ENCODE measurements at places on chromosomes 2 and 18.

GRCh38 chr18:8945514-8945913 is 157.0 kb upstream of the NDUFV2 start:
- H3K27me3 ChIP-seq, result no peaks in the 10 kb centered on the region
- no peak overlapping the region for H3K4me3 ChIP-seq
- peaks cover 1% of the 10 kb centered on the region for H3K4me1 ChIP-seq
- H3K27ac ChIP-seq, result no peak overlapping the region
- H3K36me3 ChIP-seq, result no peaks in the 10 kb centered on the region

DNA sequence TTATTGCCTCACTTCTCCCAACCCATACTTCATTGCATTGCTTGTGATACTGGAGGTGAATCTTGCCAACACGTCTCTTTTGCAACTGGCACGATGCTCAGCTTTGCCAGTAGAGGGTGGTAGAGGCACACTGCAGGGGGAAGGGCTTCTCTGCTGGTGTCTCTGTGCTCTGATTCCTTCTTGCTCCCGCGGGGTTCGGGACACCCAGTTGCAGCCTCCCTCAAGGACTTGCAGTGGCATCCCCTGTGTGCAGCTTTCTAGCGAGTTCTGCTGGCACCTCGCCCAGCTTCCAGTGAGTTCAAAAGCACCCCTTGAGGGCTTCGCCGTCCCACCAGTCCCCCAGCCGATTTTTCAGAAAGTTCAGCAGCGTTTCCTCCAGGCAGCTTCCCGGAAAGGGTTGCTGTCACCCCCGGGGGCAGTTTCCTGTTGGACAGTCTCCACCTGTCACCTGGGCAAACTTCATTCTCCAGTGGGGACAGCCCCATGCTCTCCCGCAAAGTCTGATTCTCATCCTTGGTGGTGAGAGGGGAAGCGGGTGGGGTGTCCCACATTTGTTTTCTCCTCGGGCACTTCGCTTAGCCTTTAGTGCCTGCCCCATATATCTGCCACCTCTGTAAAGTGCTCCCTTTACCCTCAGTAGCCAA is 35.4 kb upstream of the EN1 start:
- no peak for DNase-seq
- H3K27me3 ChIP-seq, result no peaks in the 10 kb centered on the region
- H3K4me1 ChIP-seq, result peaks cover 1% of the 10 kb centered on the region
- H3K36me3 ChIP-seq, result no peaks in the 10 kb centered on the region

GRCh38 chr2:108612153-108612513 is 77.9 kb downstream of the LIMS1 start:
- no peak for DNase-seq
- H3K27ac ChIP-seq, result no peak overlapping the region
- no peak overlapping the region for H3K4me3 ChIP-seq
- no peaks in the 10 kb centered on the region for H3K27me3 ChIP-seq

DNA sequence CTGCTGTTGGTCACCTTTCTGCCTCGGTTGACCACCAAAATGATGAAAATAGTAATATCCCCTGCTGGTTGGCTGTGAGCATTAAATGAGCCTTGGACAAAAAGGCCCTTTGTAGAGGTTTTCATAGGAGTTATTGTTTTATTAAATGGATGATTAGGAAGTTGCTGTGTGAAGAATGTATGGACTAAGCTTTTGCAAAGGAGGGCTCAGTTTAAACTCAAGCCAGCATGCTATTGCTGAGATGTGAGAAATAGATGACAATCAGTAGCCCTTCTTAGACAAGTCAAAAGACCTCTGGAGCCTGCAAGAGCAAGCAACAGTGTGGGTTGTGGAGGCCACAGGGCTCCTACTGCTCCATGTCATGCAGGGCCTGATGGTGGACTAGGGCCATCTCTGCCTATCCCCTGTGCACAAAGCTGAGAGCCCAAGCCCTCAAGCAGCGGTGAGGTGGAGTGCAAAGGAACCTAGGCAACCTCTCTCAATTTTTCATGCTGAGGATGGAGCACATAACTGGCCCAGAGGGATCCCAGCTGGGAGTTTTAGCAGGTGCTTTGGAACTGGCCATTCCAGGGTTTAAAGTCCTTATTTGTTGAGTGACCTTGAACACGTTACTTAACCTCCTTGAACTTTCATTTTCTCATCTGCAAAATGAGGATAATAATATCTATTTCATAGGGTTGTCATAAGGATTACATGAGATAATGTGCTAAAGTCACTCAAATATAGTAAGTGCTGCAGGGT is 37.1 kb downstream of the FOSL2 start:
- no peak overlapping the region for H3K4me3 ChIP-seq
- H3K27ac ChIP-seq, result no peak overlapping the region
- H3K36me3 ChIP-seq, result no peaks in the 10 kb centered on the region

DNA sequence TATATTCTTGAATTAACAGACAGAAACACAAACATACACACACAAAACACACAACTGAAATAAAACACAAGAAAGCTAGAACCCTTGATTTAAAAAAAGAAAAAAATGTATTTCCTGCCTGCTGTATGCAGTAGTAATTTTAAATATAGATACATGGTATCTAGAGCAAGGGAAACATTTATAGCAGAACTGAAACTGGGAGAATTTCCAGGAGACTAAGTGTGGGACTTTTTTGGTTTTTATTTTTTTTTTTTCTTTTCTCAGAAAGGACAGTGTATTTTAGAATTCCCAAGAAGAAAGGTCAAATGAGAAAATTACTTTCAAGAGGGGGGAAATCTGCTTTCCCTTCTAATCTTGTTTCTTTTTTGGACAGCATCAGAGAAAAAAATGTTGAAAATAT is 558.9 kb upstream of the PKDCC start:
- no peak for DNase-seq
- H3K27ac ChIP-seq, result no peak overlapping the region
- H3K27me3 ChIP-seq, result no peaks in the 10 kb centered on the region
- H3K4me3 ChIP-seq, result no peak overlapping the region
- no peaks in the 10 kb centered on the region for H3K36me3 ChIP-seq

GRCh38 chr2:183179156-183179555 is 54.9 kb downstream of the NUP35 start:
- no peak overlapping the region for H3K4me3 ChIP-seq
- H3K27ac ChIP-seq, result no peak overlapping the region
- H3K27me3 ChIP-seq, result no peaks in the 10 kb centered on the region
- no peaks in the 10 kb centered on the region for H3K4me1 ChIP-seq
- peaks cover 8% of the 10 kb centered on the region for H3K36me3 ChIP-seq
- DNase-seq, result no peak

GRCh38 chr2:30758191-30758651 is 49.0 kb downstream of the CAPN13 start:
- H3K4me3 ChIP-seq, result no peak overlapping the region
- H3K27ac ChIP-seq, result no peak overlapping the region
- H3K4me1 ChIP-seq, result no peaks in the 10 kb centered on the region

- H3K27me3 ChIP-seq, result no peaks in the 10 kb centered on the region
- no peak overlapping the region for H3K4me3 ChIP-seq
- no peak overlapping the region for H3K27ac ChIP-seq
- peaks cover 3% of the 10 kb centered on the region for H3K4me1 ChIP-seq
- no peaks in the 10 kb centered on the region for H3K36me3 ChIP-seq
- DNase-seq, result no peak
These were observed 121.5 kb upstream of the SPATS2L start for GRCh38 chr2:200184748-200185627.

- no peak overlapping the region for H3K4me3 ChIP-seq
- DNase-seq, result no peak
- H3K27ac ChIP-seq, result no peak overlapping the region
- H3K4me1 ChIP-seq, result no peaks in the 10 kb centered on the region
- H3K36me3 ChIP-seq, result no peaks in the 10 kb centered on the region
- H3K27me3 ChIP-seq, result no peaks in the 10 kb centered on the region
These were observed 60.7 kb downstream of the ACVR1 start for GRCh38 chr2:157815421-157815820.

- H3K4me1 ChIP-seq, result no peaks in the 10 kb centered on the region
- no peaks in the 10 kb centered on the region for H3K36me3 ChIP-seq
- no peak for DNase-seq
- no peak overlapping the region for H3K27ac ChIP-seq
These were observed 49.9 kb upstream of the RBBP8 start for GRCh38 chr18:22883179-22883578.

- DNase-seq, result no peak
- H3K27ac ChIP-seq, result no peak overlapping the region
- H3K27me3 ChIP-seq, result no peaks in the 10 kb centered on the region
- no peaks in the 10 kb centered on the region for H3K4me1 ChIP-seq
- no peak overlapping the region for H3K4me3 ChIP-seq
These were observed 44.1 kb downstream of the EVA1A start for GRCh38 chr2:75516378-75517360.

DNA sequence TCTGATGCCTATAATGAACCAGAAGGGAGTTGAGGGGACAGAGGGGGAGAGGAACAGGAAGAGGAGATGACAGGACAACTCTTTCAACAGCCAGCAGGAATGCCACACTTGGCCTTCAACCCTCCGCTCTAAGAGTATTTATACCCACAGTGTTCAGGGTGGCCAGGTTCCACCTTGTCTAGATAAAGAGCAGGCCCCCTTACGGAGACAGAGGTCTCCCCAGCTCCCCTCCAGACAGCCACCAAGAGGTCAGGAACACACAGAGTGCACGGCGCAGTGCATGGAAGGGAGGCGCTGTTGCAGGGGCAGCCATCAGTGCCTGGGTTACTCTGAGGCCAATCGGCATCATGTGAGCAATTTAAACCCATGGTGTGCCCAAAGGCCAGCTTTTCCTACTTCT is 176.9 kb downstream of the SMAD7 start:
- H3K27ac ChIP-seq, result no peak overlapping the region
- H3K4me1 ChIP-seq, result no peaks in the 10 kb centered on the region
- no peaks in the 10 kb centered on the region for H3K36me3 ChIP-seq
- H3K4me3 ChIP-seq, result no peak overlapping the region

- H3K36me3 ChIP-seq, result no peaks in the 10 kb centered on the region
- H3K4me1 ChIP-seq, result no peaks in the 10 kb centered on the region
- no peak for DNase-seq
- no peak overlapping the region for H3K4me3 ChIP-seq
- no peak overlapping the region for H3K27ac ChIP-seq
- H3K27me3 ChIP-seq, result no peaks in the 10 kb centered on the region
These were observed 142.0 kb downstream of the PRKCE start for GRCh38 chr2:45793305-45793962.

GRCh38 chr2:110688594-110689091 is 10.8 kb upstream of the BUB1 start:
- H3K4me1 ChIP-seq, result peaks cover 8% of the 10 kb centered on the region
- no peak overlapping the region for H3K4me3 ChIP-seq
- H3K36me3 ChIP-seq, result no peaks in the 10 kb centered on the region
- DNase-seq, result peak; percentile 98
- H3K27me3 ChIP-seq, result peaks cover 1% of the 10 kb centered on the region
- H3K27ac ChIP-seq, result no peak overlapping the region

DNA sequence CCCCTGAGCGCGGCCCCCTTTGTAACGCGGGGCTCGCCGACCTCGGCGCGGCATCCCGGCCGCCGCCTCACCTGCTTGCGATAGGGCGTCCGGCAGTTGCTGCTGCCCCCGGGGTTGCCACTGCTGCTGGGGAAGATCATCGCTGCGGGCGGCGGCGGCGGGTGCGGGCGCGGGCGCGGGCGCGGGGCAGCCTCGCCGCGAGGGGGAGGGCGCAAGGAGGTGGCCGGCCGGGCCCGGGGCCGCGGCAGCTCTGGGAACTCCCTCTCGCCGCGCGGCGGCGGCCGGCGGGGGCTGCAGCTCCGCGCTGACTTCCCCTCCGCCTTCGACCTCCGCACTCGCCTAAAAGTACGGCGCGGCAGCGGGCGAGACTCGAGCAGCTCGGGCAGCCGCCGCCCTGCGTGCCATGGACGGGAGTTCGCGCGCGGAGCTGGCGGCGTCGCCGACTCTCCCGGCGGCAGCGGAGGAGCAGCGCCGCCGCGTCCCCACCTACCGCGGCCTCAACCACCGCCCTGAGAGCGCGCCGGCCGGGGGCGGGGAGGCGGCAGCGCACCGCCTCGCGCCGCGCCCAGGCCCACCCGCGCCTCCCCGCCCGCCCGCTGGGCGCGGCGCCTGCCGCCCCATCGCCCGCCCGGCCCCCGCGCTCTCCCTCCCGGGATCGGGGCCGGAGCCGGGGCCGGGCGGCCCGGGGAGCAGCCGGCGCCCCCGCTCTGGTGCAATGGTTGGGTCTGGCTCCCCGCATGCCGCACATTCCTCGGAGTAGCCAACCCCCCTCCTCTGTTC is 86.0 kb downstream of the RBMS1 start:
- H3K27ac ChIP-seq, result no peak overlapping the region
- no peaks in the 10 kb centered on the region for H3K4me1 ChIP-seq
- H3K36me3 ChIP-seq, result no peaks in the 10 kb centered on the region
- no peaks in the 10 kb centered on the region for H3K27me3 ChIP-seq

GRCh38 chr2:28336982-28337627 is 55.6 kb upstream of the FOSL2 start:
- H3K4me3 ChIP-seq, result no peak overlapping the region
- H3K36me3 ChIP-seq, result no peaks in the 10 kb centered on the region
- H3K27ac ChIP-seq, result no peak overlapping the region
- no peaks in the 10 kb centered on the region for H3K27me3 ChIP-seq
- H3K4me1 ChIP-seq, result no peaks in the 10 kb centered on the region

- no peaks in the 10 kb centered on the region for H3K4me1 ChIP-seq
- H3K4me3 ChIP-seq, result no peak overlapping the region
- no peaks in the 10 kb centered on the region for H3K27me3 ChIP-seq
- DNase-seq, result no peak
- no peak overlapping the region for H3K27ac ChIP-seq
These were observed 239.5 kb downstream of the CNTNAP5 start for GRCh38 chr2:124264551-124265091.

DNA sequence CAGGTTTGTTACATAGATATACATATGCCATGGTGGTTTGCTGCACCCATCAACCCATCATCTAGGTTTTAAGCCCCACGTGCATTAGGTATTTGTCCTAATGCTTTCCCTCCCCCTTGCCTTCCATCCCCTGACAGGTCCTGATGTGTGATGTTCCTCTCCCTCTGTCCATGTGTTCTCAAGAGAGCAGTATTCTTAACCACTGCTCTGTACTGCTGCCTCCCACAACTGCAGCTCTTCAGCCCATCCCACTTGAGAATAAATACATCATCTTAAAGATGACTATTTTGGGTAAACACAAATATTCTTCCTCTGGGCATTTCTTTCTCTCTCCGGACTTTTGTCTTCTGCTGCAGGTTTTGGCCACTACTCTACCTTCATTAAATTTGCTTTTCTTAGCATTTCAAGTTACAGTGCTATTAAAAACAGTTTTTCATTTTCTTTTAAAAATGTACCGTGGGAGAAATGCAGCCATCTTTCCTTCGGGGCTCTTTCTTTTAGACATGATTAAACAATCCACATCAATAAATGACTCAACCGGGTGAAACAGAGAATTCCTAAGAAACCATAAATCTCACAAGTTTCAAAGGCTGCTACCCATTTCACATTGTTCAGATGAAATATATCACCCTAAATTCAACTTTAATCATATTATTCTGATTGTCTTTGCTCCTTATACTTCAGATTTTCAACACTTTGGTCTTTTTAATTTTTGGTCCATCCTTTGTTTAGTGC is 323.4 kb downstream of the GALNT13 start:
- DNase-seq, result no peak
- no peak overlapping the region for H3K4me3 ChIP-seq
- no peaks in the 10 kb centered on the region for H3K4me1 ChIP-seq
- H3K27ac ChIP-seq, result no peak overlapping the region
- H3K27me3 ChIP-seq, result no peaks in the 10 kb centered on the region
- no peaks in the 10 kb centered on the region for H3K36me3 ChIP-seq

GRCh38 chr2:224881846-224882245 is 160.4 kb downstream of the DOCK10 start:
- H3K27me3 ChIP-seq, result no peaks in the 10 kb centered on the region
- no peaks in the 10 kb centered on the region for H3K4me1 ChIP-seq
- H3K27ac ChIP-seq, result no peak overlapping the region
- no peak overlapping the region for H3K4me3 ChIP-seq
- no peaks in the 10 kb centered on the region for H3K36me3 ChIP-seq

- no peaks in the 10 kb centered on the region for H3K36me3 ChIP-seq
- no peaks in the 10 kb centered on the region for H3K27me3 ChIP-seq
- H3K27ac ChIP-seq, result no peak overlapping the region
- no peak for DNase-seq
- H3K4me1 ChIP-seq, result no peaks in the 10 kb centered on the region
These were observed 187.8 kb upstream of the FAM98A start for GRCh38 chr2:33786881-33787280.

Measured in iPS DF 6.9 (cell line).